Urothelium cell line (cell line): ENCODE measurements at places on chromosomes 1 and 21.

DNA sequence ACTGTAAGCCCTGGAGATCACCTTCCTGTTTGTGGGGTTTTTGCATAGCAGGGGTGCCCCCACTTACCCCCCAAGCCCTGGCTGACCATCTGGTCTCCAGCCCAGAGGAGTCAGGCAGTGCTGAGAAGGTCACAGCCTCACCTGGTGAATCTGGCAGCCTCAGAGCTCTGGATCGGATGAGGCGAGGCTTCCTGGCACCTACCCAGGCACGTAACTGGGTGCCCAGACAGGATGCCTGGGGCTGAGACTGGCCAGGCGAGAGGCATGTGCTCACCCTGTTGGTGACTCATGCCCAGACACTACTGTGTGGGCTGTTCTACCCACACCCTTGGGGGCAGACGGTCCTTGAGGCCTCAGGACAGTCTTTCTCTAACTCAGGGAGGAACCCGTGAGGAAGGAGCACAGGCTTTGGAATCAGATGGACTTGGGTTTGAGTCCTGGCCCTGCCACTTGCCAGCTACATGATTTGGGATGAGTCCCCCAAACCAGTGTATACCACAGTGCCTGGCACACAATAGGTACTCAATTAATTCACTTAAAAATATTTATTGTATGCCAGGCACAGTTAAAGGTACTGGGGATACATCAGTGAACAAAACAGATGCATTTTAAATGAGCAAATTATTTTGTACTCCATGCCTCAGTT, 15.1 kb upstream of the PADI3 start:
- DNase-seq: peak; percentile 94

DNA sequence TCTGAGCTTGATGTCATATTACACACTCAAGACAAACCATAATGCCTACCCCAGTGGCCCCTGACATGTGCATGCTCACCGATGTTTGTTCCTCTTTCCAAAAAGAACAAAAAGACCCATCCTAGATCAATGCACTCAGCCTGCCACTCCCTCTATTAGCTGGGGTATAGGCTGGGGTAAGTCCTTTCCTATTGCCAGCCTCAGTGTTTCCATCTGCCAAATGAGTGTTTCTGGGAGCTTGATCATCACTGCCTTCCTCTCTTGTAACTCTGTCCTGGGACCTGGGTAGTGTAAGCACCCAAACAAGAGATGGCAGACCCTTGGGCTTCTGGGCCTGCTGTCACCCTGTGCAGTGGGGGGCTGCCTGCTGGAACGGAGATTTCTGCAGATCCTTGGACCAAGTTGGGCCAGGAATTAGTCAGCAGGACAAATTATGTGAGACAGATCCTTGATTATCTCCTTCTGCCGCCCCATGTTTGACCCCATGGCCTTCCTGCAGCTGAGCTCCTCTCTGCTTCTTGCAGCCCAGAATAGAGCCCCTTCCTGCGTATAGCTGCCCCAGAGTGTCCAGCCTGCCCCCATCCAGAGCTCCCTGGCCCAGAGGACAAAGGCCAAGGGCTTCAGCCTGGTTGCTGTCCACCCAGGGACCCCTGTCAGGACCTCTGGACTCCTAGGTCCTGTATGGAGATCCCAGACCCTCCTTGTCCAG, 31.5 kb upstream of the LRP8 start:
- no peak for DNase-seq

GRCh38 chr21:24995216-24995615, 612.1 kb downstream of the MRPL39 start:
- no peak for DNase-seq

DNA sequence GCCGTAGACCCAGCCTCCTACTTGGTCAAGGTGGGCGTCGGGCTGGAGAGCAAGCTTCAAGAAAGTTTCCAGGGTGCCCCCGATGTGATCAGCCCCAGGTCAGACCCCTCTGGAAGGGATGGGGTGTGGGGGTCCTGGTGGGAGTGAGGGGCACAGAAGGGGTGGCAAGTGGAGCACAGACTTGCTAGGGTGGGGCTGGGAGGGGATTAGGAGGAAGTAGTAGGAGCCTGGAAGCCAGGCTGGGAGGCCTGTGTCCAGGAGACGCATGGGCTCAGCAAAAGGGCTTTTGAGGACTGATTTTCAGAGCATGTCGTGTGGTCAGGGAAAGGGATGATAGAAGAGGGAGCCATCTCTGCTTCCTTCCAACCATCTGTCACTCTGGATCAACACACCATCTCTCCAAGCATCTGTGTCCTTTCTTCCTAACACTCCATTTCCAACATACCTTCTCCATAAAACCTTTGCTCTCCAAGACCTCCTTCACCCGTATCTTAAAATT, 8.5 kb downstream of the TRIM46 start:
- DNase-seq: no peak

GRCh38 chr1:148160048-148160342, 7.9 kb upstream of the NBPF11 start:
- no peak for DNase-seq
